ENCODE measurements at places on chromosomes 13 and 19.
A peak's percentile ranks its signal among the peaks of the same experiment; 100 is the strongest.

- peak; percentile 29 for DNase-seq
Measured at GRCh38 chr19:11446652-11447301, 11.3 kb downstream of the PRKCSH start.

DNA sequence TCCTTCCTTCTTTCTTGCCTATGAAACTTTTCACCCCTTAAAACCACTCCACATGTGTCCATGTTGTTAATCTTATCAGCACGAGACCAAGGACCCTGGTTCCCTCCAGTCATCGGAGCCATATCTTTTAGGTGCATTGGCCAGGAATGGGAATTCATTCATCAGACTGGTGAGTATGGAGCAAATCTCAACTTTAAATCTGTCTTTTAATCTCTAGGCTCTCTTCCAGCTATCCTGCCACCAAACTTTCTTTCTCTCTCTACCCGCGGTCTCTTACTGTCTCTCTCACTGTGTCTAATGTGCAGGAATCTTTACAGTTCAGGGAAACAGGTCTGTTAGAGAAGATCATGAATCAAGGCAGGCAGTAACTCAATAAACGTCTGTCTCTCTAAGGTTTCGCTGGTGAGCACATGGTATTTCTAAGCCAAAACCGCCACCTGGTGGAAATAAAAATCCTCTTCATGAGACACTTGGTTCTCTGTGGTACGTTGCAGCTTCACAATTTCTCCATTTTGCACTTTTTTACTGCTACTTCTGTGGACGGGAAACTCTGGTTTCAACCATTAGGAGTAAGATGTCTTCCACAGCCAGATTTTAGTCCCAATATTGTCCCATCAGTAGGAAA lies 16.1 kb downstream of the LGALS16 start:
- DNase-seq, result peak; percentile 37

- peak; percentile 61 for DNase-seq
Measured at GRCh38 chr19:38729653-38730469, 14.4 kb downstream of the CAPN12 start.

- DNase-seq, result no peak
Measured at GRCh38 chr19:54451331-54451871, 2.4 kb downstream of the LENG8 start.

DNA sequence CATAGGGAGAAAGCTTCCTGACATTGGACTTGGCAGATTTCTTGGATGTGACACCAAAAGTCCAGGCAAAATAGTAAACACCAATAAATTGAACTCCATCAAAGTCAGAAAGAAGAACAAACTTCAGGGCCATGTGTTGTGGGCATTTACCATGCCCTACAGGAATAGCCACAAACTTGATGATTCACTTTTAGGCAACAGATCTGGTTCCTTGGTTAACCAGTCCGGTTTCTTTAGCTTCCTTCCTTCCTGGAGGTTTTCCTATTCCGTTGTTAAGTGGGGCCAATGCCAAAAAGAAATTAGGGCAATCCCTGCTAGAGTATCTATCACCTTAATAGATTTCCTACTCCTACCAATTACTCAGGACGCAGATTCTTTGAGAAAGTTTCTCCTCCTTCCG lies 25.2 kb downstream of the IGFL1 start:
- no peak for DNase-seq
